ENCODE measurements at places on chromosomes 12 and 14.
A peak's percentile ranks its signal among the peaks of the same experiment; 100 is the strongest.

DNA sequence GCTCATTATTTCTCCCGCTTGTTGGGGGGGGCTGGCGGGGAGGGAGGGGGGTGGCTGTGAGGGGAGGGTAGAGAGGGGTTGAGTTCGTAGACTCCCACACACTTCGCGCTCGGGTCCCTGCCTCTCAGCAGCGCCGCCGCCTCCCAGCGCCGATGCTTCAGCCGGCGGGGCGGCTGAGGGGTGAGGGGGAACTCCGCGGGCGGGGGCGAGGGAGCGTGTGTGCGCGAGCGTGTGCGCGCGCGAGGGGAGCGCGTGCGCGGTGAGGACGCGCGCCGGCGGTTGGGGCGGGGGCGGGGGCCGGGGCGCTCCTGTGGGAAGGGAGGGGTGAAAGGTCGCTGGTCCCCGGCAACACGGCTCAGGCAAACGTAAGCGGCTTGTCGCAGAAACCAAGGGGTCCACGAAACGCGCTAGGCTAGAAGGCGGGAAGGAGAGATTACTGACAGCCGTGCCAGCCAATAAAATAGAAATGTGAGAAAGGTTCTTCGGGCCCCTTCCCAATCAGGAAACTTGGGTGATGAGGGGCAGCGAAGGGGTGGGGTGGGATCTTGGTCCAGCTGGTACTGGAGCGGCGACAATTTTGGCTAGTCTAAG lies 343 bp upstream of the NOVA1 start:
- DNase-seq: no peak

- peak; percentile 61 for DNase-seq
Observed at GRCh38 chr12:388541-389141, 479 bp downstream of the KDM5A start.

DNA sequence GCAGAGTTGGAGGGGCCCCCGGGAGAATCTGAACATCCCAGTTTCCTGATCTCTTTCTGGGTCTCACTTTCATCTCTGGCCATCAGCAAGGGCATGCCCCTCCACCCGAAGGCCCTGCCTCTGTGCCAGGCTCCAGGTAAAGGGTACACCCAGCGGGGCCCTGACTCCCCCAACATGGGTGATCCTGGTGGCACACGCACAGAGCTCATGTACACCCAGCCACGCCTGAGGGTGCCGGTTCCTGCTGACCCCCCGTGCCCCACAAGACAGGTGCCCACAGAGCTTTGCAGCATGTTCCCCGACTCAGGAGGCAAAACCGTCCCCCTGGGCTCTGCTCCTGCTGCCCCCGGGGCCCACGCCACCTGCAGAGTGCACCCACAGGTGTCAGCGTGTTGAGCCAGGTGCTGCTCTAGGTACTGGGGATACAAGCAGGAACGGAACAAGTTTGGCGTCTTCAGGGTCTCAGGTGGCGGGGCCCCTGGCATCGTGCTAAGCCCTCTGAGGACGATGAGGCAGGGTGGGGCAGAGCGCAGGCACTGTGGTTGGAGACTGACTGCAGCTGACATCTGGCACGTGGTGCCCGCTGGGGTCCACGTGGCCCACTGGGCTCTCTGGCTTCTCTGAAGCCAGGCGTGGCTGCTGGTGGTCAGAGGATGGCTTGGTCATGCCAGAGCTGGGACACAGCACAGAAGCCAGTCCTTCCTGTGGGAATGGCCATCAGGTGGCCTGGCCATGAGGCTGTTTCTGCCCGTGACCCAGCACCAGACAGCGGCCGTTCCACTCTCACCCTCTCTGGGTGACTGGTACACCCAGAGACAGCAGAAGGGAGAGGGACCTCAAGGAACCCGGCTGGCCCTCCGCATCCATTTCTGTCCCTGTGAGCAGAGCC lies 13.8 kb downstream of the BAG5 start:
- no peak for DNase-seq

GRCh38 chr14:101716956-101717662 lies 44.4 kb upstream of the PPP2R5C start:
- DNase-seq: no peak

DNA sequence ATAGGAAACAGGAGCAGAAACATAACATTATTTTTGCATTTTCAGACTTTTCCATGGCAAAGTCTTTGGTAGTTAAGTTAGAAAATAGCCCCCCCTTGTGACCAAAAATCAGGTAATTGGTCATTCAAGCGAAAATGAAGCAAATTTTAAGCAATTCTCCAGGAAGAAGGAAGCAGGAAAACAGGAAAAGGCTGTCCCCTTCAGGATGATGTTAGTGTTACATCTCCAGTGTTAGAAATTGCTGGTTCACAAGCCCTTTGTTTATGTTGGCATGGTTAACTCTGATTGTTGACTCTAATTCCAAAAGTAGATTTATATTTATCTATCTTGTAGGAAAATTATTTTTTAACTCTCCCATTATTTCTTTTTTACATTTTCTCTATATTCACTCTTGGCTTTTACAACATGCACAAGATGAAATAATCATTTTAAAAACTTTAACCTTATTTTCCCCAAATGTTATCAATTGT lies 18.8 kb upstream of the GAS2L3 start:
- DNase-seq: peak; percentile 33

- DNase-seq: peak; percentile 70
Observed at GRCh38 chr14:52272375-52272774, 4.9 kb downstream of the PTGDR start.

DNA sequence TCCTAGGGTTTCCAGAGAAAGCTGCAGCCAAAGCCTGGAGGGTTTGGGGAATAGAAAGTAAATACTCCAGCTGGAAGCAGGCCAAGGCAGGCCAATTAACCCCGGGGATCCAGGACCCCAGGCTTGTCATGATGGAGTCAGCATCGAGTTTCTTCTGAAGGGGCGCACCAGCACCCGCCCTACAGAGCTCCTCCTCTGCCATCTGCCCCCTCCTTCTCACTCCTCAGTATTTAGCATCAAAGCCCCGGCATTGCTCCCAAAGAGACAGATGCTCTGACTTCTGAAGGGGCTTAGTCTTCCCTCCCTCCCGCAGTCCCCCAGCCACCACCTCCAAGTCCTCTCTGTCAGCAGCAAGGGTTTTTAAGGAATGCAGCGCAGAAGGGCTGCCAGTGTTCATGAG lies 285.1 kb upstream of the NOS1 start:
- DNase-seq: no peak

DNA sequence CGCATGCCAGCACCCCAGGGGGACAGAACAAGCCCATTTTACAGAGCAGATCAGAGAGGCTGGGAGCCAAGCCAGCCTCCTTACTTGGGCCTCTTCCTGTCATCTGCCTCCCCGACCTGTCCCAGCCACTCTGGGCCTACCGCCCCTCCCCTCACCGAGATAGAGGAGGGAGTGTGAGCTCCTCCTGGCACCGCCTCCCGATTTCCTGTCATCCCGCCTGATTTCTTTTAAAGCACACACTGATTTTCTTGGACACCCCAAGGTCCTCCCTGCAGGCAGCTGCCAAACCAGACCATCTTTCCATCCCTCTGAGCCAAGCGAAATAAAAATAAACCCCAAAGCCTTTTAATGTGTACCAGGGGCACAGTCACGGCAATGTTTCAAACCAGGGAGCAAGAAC lies 108.4 kb downstream of the RFLNA start:
- DNase-seq: no peak
